ENCODE measurements at places on chromosomes 1 and 21. TPM values are rescaled to one million over a fixed set of nuclear protein-coding genes. Genes with fewer than 3 reads are reported as not detected.

Gene SPRR2A
- total RNA-seq = 1.8 TPM

Gene RNU1-4
- under 0.01 TPM for total RNA-seq

Gene TEX38
- total RNA-seq = not detected

Gene MRPS6
- total RNA-seq = 48.9 TPM

Gene GJA8
- total RNA-seq = not detected

Gene RHBDL2
- not detected for total RNA-seq

Gene PRAMEF15
- not detected for total RNA-seq

Gene MRPL39
- 62.8 TPM for total RNA-seq

Gene PTPN22
- total RNA-seq = 0.07 TPM

Gene TOR1AIP2
- 57.4 TPM for total RNA-seq

Gene RRP1B
- total RNA-seq = 49.2 TPM

Gene STIL
- 26.8 TPM for total RNA-seq

Gene C1orf185
- total RNA-seq = not detected

Gene WDR64
- not detected for total RNA-seq

Gene LORICRIN
- total RNA-seq = not detected

Gene PLPPR4
- total RNA-seq = not detected

- DNase-seq = no peak
These were observed 867.8 kb downstream of the TTLL7 start for GRCh38 chr1:83130886-83131691.

GRCh38 chr1:57616921-57617320 lies 193.1 kb upstream of the DAB1 start:
- DNase-seq = no peak

- peak; percentile 61 for DNase-seq
These were observed 508.3 kb upstream of the PKN2 start for GRCh38 chr1:88175631-88176226.

GRCh38 chr1:231093156-231093922 lies 53.3 kb upstream of the FAM89A start:
- DNase-seq = no peak

- DNase-seq = no peak
These were observed 15.9 kb upstream of the CEP350 start for GRCh38 chr1:179938752-179939151.

DNA sequence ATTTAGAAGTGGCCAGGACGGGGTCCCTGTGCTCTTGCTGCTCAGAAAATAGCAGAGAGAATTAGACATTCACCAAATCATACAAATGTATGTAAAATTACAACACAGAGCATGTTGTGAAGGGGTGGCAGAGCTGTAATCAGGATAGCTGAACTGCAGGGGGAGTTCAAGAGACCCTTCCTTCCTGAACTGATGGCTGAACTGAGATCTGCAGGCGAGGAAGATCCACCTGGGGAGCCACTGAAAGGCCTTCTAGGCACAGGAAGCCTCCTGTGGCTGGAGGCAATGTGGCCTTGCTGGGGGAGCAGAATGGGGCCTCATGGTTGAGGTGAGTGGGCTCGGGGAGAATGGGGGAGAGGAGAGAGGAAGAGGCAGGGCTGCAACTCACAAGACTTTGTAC lies 216.5 kb downstream of the PRDM2 start:
- DNase-seq = no peak

DNA sequence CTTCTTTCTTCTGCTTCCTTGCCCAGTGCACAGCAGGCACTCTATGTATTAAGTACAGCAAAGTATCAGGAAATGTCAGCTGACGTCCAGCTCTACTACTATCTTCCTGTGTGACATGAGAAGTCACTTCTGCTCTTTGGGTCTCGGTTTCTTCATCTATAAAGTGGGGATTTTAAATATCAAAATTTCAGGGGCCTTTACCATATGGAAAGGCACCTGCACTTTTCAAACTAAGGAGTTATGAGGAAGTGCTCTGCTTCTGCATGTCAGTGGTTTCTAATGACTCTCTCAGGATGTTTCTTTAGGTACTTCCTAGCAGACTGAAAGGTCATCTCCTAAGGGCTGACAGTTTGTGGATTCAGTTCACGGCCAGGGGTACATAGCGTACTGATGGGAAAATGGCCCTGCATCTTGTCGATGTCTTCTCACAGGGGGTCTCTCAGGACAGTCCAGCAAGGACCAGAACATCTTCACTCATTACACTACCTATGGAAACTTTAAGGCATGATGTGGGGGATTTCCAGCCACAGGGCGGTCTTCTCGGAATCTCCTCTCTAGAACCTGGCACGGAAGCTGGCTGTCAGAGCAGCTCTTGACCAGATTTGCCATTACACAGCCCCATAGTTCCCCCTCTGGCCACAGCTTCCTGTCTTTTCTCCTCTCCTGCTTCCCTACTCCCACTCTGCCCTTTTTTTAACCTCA lies 42.0 kb upstream of the MTF1 start:
- no peak for DNase-seq

DNA sequence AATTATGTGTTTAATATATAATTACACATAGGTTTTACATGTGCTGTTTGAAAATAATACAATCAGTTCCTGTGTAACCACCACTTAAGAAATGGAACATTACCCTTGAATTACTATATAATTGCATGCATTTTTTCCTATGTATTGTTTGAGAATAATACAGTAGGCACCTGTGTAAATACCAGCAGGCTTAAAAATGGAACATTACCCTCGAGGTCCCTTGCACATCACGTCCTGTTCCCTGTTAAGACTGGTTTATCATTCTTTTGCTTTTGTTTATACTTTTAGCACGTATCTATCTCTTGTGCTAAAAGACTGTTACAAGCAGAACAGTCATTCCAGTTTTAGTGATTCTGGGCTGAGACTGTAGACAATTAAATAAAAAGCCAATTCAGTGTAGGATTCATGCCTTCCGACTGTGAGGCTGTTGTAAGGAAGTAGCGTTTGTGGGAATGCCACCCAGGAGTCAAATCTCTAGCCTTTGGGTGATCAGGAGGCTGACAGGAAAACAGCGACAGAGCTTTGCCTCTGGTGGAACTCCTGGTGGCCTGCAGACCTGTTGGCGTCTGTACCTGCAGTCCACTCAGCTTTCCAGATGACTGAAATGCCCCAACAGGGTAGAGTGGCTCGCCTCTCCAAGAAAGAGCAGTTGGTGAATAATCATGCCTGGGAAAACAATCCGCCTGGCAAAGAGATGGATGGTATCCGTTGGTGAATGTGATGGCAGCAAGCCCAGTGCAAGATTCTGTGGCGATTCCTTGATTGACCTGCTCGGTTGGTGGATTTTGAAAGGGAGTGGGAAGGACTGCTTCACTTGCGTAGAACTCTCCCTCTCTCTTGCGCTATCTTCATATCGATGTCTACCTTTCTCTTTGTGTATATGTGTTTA lies 58.0 kb downstream of the DISC1 start:
- no peak for DNase-seq

DNA sequence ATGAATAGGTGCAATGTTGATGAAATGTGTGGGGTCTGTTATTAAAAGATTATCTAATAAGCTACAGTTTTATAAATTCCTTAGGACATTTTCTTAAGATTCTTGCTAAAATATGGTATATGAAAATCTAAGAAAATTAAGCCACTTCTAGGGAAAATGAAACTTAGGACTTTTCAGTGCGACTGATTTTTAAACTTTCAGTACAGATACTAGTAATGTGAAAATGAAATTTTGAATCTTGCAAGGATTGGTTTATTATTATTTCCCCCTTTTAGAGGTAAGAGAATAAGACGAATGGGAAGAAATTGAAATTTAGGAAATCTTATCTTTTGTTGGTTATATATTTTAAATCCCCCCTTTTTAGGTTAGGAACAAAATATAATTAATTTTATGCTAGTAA lies 16.4 kb downstream of the CAPZA1 start:
- DNase-seq = no peak

GRCh38 chr1:81679942-81680341 lies 120.8 kb upstream of the ADGRL2 start:
- DNase-seq = no peak

- no peak for DNase-seq
These were observed 31.8 kb downstream of the RGS18 start for GRCh38 chr1:192190066-192190465.

DNA sequence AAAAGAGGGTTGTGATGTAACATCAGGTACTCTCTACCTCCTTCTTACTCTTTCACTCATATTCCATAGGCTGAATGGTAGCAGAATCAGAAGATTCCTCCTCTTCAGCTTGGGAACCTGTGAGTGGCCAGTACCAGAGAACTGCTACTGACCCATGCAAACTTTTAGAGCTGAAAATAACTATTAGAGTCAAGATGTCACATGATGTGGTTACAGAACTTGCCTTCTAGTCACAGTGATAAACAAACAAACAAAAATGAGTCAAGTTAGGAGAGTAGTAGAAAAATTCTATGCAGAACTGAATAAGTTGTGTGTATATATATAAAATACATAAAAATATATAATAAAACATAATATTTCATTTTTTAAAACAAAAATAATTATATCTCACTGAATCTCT lies 47.6 kb upstream of the RGS1 start:
- no peak for DNase-seq

GRCh38 chr1:92123868-92124267 lies 43.7 kb downstream of the BTBD8 start:
- DNase-seq = no peak

DNA sequence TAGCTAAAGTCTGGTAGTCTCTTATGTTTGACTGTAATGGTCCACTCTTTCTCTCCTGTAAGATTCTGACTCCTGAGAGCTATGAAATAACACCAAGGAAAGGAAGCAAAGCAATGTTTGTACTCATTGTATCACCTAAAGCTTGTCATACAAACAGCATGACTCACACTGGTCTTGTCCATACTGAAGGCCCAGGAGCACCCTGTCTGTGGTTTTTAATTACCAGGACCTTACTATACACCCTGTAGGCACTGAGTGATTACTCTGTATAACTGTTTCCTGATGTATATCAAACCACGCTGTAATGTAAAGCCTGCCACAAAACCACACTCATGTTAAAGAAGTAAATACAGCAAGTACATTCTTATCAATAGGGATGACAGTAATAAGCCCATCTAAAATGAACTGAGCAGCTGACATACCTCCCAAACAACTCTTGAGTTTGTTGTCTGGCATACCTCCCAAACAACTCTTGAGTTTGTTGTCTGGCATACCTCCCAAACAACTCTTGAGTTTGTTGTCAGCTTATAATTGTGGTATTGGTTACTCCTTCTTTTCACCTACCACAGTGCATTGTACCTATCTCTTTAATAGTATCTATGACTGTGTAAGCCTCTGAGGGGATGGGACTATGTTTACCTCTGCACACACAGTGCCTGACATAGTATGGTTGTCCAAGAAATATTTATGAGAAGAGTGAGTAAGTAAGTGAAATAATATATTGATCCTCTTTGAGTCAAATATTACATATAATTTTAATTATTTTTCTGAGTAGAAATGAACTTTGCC lies 11.6 kb upstream of the TNFSF18 start:
- no peak for DNase-seq

DNA sequence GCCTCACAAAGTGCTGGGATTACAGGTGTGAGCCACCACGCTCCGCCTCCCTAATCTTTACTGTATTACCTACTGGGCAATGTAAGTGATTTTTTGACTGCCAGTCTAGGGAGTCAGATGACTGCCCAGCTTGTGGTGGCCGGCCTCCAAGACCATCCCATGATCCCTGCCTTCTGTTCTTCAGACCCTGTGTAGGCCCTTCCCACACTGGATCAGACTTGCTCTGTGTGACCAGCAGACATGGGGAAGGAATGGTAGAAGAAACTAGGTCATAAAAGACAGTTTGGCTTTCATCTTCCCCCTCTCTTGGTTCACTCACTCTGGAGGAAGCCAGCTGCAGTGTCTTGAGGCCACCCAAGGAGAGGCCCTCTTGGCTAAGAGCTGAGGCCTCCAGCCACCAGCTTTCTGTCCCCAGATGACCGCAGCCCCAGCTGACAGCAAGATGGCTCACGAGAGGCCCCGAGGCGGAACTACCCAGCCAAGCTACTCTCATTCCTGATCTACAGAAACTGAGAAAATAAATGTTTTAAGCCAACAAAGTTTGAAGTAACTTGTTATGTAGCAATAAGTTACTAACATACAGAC lies 14.5 kb upstream of the CBR3 start:
- DNase-seq = no peak

- no peak for DNase-seq
These were observed 58.3 kb upstream of the KIF26B start for GRCh38 chr1:245096311-245097066.

- DNase-seq = no peak
These were observed 11.2 kb downstream of the KIFAP3 start for GRCh38 chr1:170063109-170063826.

GRCh38 chr1:166685200-166685599 lies 154.1 kb upstream of the POGK start:
- DNase-seq = no peak

DNA sequence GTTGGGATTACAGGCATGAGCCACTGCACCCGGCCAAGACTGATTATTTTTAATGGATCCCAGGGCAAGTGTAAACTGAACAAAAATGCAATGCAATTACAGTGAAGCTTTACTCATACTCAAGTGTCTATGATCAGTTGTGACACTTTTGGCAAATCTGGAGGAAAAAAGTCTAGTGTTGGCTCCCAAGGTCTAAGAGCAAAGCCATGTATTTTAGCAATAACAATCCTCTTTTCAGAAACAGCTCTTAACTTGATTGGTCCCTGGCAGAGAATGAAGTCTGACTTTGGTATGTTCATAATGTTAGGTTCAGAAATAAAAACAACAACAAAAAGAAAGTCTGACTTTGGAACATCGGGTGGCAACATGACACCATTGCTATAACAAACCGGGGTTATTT lies 40.2 kb upstream of the C1orf53 start:
- no peak for DNase-seq

DNA sequence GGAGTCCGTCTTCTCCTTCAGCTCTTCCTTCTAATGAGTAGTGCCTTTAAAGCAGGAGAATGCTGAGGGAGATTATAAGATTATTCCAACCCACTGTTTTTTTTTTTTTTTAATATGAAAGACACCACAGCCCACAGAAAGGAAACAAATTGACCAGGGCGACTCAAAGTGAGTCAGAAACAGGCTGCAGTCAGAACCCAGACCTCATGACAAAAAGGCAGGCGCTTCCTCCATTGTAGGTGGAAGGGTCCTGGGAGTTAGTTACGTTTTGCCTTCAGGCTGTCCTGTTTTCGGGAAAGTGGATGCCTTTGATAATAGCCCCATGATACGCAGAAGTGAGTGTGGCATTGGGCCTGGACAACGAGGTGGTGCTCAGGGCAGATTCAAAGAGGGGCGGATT lies 21.0 kb downstream of the PLXNA2 start:
- DNase-seq = no peak

DNA sequence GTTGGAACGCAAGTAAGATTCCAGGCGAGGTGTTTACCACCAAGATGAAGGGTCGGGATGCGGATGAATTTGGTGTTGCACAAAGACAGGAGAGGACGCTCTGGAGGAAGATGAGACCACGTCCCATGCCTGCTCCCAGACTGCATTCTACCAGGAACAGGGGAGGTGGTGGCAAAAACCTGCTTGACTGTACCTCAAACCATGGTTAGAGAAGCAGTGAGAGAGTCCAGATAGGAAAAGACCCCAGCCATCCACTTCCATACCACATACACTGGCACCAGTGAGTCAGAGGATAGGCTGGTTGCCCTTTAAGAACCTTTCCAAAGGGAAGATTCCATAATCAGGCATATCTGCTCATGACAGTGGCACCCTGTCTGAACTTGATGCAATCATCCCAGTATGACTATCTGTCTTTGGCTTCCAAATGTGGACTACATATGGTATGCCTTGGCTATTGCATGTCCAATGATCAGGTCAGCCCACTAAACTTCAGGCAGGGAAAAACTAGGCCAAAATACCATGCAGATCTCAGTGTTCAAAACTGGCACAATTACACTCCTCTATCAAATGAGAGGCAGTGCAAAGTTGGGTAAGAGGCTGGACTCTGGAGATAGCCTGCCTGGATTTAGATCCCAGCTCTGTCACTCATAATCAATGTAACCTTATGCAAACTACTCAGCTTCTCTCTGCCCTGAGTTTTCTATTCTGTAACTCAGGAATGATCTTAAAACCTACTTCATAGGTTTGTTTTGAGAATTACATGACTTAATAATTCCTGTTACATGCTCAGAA lies 20.6 kb downstream of the NPR1 start:
- peak; percentile 18 for DNase-seq

Measured in epithelial cell of proximal tubule (primary cell).